Ovary (tissue), 10 donors: ENCODE measurements at places on chromosomes 6 and 20. TPM values are rescaled to one million over a fixed set of nuclear protein-coding genes. Genes with fewer than 3 reads are reported as not detected.

- no peak for DNase-seq
- H3K4me3 ChIP-seq: no peak overlapping the region
- H3K27me3 ChIP-seq: no peaks in the 10 kb centered on the region
- H3K4me1 ChIP-seq: peaks cover 4% of the 10 kb centered on the region
- H3K27ac ChIP-seq: no peak overlapping the region
- H3K36me3 ChIP-seq: no peaks in the 10 kb centered on the region
These were observed 41.7 kb downstream of the PLAGL1 start for GRCh38 chr6:143966312-143966711.

- H3K27ac ChIP-seq: no peak overlapping the region
- no peaks in the 10 kb centered on the region for H3K27me3 ChIP-seq
- peaks cover 11% of the 10 kb centered on the region for H3K4me1 ChIP-seq
- no peak overlapping the region for H3K4me3 ChIP-seq
- no peak for DNase-seq
These were observed 46.7 kb downstream of the CNKSR3 start for GRCh38 chr6:154463573-154464419.

The TMEM14B gene
- 64.7 TPM for total RNA-seq

The LHFPL5 gene
- total RNA-seq: not detected

DNA sequence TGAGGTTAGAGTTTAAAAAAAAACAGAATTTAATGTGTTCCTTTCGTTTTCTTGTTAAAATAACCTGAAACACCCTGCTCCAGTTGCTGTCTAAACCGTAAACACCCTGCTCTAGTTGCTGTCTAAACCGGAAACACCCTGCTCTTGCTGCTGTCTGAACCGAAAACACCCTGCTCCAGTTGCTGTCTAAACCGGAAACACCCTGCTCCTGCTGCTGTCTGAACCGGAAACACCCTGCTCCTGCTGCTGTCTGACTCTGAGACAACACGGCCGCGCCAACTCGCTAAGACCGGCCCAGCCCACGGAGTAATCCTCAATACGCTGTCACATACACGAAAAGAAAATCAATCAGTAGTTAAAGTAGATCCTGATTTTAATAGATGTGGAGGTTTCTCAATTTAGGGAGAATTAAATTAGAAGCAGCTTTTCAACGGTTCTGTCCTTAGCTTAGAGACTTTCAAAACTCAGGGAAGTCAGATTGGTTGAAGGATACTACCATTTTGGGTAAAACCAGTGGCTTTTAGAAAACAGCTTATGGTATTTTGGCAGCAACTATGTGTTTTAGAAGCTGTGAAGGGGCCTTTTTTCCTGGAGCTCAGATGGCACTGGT lies 98.3 kb downstream of the RAMACL start:
- H3K4me3 ChIP-seq: no peak overlapping the region
- H3K27me3 ChIP-seq: no peaks in the 10 kb centered on the region
- no peaks in the 10 kb centered on the region for H3K36me3 ChIP-seq
- no peaks in the 10 kb centered on the region for H3K4me1 ChIP-seq
- no peak for DNase-seq

The ETV7 gene
- 2.1 TPM for total RNA-seq

DNA sequence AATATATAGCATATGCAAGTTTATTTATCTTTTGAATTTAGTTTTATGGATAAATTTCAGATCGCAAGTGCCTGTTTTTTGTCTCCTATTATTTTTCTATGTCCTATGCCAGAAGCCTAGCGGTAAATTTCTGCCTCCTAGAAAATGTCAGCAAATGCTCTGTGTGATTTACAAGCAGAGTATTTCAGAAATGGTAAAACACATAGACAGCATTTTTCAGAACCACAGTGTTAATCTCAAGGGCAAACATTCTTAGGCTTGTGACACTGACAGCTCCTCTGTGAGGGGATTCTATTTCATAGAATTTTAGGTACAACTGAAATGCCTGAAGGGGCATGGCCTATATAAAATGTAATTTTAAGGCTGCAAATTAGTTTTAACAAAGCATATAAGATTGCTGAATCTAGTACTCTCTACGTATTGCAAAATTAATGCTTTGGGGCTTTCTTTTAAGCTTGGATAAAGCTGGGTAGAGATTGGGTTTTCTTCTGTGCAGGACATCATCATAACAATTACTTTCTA lies 89.9 kb upstream of the PTCHD4 start:
- peaks cover 2% of the 10 kb centered on the region for H3K4me1 ChIP-seq
- no peaks in the 10 kb centered on the region for H3K36me3 ChIP-seq
- DNase-seq: no peak
- H3K27me3 ChIP-seq: no peaks in the 10 kb centered on the region
- no peak overlapping the region for H3K4me3 ChIP-seq
